NT2/D1 (cell line): ENCODE measurements at places on chromosomes 1 and 21.

DNA sequence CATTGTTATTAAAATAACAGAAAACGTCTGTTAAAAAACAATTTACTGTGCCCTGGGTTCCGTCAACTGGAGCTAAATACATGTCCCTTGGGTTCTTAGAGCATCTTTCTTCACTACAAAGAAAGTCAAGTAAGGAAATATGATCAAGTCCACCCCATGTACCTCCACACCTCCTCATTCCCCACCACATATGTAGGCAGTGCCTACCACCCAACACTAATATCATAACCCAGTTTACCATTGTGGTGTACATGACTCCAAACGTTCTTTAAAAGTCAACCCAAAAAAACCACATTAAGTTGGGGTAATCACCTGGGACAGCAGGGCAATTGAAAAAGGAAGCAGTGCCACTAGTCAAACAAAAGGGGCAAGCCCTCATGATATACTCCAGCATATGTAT, 7.8 kb upstream of the LRRC52 start:
- no peak for DNase-seq

DNA sequence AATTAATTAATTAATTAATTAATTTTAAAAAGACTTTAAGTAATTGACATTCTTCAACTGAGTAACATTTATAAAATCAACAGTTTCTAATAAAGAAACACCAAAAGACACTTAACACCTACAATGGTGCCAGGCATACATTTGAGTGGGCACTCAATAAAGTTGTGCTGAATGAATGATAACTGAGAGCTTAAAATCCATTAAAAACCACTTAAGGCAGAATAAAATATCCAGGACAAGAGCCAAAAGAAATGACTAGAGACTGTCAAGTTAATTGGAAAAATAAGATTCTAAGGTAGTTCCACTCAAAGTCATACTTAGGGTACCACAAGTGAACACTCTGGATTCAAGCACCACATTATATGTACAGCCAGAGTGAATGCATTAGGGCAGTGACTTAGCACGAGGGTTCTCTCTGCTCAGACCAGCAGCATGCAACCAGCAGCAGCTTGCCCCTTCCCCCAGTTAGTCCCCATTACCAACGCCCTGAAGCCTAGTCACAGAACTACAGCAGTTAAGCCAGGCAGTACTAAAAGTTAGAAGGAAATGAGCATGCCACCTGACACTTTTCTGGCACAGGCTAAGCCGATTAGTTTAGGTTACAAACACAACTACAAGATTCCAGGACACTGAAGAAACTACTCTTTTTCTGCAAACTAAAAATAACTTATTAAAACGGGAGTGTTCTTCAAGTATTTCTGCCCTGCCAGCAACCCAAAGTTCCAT, 46.5 kb downstream of the LUZP1 start:
- DNase-seq: no peak

DNA sequence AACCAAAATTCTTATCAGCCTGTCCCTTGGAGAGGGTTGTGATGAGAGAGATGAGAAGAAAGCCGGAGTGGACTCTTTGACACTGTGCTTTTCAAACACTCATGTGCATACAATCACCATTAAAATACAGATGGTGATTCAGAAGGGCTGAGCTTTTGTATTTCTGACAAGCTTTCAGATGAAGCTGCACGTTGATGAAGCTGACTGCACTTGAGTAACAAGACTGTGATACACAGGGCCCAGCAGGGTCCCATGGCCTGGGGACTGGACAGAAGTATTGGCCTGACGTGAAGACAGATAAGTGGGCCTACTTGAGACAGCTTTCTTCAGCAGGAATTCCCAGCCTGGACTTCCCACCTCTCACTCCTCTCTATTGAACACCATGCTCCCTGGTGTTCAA, 258.2 kb downstream of the CHRM3 start:
- DNase-seq: no peak

- DNase-seq: no peak
Measured at GRCh38 chr1:11158720-11159321, 30.3 kb upstream of the ANGPTL7 start.

DNA sequence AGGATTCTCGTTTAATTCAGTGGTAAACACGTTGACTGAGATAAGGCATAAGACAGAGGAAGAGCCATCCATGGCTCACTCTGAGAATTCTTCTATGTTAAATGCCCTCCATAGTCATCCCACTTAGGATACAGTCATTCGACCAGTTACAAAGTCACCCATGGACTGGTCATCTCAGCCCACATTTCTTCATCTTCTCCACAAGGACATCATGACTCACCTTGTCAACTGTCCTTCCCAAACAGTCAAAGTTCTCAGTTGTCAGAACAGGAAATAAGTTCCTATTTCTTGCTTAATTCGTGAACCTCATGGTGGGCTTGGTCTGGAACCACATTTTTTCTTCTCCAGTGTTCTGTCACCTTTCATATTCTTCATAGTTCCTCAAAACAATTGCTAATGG, 133.2 kb downstream of the TGFB2 start:
- no peak for DNase-seq

DNA sequence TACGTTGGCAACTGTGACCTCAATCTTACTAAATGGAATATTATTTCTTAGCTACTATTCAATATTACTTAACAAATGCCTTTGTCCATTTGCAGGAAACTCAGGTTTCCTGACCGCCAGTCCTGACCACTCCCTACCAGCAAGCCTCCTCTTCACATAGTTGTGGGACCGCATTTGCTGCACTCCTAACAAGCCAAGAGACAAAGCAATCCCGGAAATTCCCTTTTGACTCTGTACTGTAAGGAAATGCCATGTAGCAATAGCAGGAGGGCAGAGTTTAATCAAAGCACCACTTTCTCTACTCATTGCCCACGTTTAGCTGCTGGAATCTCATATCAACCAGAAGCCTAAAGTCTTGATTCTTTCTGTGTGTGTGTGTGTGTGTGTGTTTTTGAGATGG, 28.1 kb upstream of the ACBD6 start:
- DNase-seq: no peak

DNA sequence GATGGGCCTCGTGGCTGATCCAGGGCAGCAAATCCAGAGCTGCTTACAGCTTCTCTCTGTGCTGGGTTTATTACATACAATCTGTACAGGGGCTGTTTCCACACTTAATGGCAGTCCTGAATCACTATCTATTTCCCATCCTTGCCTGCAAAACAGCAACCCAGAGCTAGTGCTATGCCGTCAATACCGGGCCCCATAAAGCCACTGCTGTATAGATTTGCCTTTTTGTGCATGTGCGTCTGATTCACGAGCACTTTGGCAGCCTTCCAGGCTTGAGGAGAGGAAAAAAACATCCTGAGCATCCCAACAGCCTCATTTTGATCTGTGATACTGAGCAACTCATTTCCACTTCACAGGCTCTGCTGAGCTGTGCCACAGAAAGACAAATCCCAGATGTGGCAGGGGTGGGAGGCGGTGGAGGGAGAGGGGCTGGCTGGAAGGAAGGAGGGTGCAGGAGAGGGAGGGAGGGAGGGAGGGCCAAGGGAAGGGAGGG, 65.2 kb upstream of the TARBP1 start:
- DNase-seq: no peak

DNA sequence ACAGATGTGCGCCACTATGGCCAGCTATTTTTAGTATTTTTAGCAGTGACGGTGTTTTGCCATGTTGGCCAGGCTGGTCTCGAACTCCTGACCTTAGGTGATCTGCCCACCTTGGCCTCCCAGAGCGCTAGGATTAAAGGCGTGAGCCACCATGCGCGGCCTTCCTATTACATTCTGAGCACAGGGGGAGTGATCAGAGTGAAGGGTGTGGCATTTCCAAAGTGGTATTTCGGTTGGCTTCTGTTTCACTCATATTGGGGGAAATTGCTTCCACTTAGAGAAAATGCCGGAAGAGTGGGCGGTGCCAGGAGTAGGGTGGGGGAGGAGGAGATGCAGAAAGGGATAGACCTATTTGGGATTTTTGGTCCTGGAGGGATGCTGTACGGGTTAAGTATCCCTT, 4.3 kb downstream of the PIK3CD start:
- DNase-seq: no peak

DNA sequence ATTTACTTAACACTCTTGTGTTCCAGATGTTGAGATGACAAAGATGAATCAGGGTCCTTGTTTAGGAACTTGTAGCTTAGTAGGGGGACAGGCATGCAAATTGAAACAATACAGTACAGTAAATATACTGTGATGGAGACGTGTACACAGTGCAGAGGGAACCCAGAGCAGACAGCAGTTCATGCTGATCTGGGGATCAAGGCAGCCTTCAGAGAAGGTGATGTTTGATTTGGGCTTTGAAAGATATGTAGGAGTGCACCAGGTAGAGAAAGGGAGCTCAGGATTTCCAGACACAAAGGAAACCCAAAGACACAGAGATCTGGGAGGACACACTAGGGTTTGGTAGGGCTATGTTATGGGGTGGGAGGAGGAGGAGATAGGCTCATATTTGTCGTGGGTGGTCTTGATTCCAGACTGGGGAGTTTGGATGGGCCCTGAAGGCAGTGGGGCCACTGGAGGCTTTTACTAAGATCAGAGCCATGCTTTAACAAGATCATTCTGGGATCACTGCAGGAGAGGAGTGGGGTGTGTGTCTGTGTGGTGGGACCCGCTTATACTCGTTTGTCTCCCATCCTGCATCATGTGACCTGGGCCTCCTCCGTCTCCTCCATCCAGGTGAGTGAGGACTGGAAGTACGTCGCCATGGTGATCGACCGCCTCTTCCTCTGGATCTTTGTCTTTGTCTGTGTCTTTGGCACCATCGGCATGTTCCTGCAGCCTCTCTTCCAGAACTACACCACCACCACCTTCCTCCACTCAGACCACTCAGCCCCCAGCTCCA, 7.8 kb downstream of the CHRNB2 start:
- no peak for DNase-seq

- no peak for DNase-seq
Measured at GRCh38 chr1:173403996-173404395, 73.1 kb upstream of the PRDX6 start.
